ENCODE measurements at places on chromosomes 4 and X.
A peak's percentile ranks its signal among the peaks of the same experiment; 100 is the strongest.

DNA sequence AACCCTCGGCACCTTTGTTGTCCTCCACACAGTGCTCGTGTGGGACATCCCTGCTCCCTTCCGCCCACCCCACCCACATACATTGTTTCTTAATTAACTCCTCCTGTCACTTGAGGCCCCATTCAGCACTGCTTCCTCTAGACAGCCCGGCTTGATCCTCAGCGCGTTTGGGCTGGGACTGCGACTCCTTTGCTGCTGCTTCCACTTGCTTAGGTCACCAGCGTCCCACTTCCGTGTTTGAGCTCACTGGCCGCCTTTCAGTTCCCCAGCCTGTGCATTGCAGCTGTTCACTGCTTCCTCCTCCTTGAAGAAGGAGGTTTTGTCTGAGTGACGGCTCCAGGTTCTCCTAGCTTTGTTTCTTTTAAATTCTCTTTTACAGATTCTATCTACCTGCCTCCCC, 16.1 kb downstream of the RNF4 start:
- DNase-seq, result peak; percentile 13

GRCh38 chrX:94977562-94977961, 1303.6 kb downstream of the FAM133A start:
- no peak for DNase-seq

DNA sequence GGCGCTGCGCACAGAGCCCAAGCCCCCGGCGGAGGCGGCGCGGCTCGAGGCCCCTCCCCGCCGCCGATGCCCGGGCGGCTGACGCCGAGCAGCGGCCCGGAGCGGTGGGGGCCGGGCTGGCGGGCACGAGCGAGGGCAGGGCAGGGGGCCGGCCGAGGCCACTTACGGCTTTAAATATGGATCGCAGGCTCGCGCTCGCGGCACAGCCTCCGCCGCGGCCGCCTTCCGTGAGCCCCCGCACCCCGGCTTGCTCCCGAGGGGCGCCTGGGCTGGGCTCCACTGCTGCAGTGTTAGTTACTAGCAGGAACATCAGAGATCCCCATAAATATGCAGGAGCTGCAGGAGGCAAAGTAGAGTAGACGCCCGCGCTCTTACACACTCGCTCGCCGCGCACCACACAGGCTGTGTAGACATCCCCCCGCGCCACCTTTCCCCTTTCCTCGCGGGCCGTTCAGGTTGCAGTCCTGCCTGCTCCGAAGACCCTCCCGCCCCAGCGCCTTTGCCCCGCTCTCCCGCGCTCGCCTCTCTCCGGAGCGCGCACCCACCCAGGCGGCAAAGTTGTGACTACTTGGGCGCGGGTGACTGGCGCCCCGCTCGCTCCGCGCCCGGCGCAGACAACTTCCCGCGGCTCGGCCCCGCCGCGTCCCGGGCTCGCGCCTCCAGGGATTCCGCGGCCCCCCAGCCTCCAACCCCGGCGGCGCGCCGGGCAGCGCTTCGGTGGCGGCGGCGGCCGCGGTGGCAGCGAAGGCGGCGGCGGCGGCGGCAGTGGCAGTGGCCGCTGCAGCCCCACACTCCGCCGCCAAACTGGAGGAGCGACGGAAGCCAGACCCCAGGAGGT, 152.0 kb upstream of the SLC4A4 start:
- DNase-seq, result no peak

DNA sequence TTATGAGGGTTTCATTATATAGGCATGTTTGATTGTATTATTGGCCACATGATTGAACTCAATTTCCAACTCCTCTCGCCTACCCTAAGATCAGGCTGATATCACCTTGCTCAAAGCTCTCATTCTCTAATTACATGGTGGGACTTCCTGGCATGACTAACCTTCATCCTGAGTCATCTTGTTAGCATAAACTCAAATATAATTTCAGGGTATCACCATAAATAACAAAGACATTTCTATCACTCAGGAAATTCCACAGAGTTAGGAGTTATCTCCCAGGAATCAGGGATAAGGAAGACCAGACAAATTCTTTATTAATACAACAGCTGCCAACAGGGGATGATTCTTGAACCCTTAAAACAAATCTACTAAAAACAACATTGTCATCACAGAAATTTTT, 90.7 kb downstream of the NDST3 start:
- no peak for DNase-seq

DNA sequence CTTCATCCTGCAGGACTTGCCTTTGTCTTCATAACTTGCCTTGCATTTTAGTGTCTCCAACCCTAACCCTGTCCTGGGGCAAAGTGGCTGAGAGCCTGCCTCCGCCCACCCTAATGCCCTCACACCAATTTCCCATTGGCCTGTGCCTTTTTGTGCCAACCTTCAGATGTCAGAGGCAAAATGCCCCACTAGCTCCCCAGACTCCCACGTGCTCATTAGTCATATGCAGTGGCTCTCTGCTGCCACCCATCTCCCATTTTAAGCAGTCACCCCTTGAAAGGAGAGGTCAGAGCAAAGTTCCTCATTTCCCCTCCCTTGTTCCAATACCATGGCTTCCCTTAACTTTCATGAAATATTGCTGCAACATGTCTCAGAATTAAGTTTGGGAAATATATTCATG, 74.8 kb upstream of the PASD1 start:
- no peak for DNase-seq

GRCh38 chrX:28998609-28999135, 411.4 kb downstream of the IL1RAPL1 start:
- no peak for DNase-seq

GRCh38 chr4:42845586-42845985, 46.9 kb upstream of the GRXCR1 start:
- DNase-seq, result no peak

- no peak for DNase-seq
These were observed 36.6 kb downstream of the MAP7D3 start for GRCh38 chrX:136214551-136214950.

DNA sequence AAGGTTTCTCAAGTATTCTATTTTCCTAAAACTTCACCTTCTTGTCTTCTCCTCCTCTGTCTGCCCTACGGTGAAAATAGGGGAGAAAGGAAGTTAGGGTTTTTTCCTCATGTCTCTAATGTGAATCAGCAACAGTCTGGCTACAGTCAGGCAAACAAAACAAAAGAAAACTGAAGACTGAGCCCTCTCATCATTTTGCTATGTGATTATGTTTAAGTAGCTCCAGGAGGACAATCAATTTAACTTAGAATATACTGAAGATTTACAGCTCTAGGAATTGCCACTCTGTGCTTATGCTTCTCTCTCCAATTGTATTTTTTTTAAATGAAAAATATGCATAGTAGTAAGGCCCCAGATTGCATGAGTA, 316.2 kb downstream of the GPAT3 start:
- no peak for DNase-seq

DNA sequence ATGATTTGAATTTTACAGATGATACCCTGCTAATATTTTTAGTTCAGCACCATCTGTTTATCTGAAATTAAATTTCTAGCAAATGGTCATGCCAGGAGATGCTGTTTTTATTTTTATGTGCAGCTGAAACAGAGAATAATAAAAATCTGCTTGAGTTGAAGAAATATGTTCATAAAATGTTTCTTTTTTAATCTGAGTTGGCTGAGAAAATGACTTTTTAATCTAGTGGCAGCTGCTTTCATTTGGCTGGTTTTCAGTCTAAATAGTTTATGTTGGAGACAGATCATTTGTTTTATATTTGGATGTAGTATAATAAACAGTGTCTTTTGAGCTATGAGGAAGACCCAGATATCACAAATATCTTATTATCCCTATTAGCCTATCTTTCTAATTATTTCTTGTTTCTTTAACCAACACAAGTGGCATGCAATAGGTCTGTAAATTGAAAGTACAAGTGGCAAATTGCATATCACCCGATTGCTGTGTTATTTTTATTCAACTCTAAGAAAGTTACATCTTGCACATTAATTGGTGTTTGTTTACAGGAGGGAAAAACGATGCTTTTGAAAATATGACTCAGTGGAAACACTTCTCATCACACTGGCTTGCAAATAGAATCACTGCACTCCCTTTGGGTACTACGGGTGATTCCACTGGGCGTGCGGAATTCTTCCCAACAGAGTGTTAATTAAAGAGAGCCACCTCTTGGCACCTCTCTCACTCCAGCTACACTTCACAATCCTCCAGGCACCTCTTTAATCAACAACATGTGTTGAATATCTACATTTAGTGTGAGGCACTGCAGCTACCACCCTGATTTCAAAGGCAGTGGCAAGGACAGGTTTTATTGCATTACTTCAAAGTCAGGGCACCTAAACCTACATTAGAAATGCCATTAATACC, 51.7 kb upstream of the AP1S2 start:
- no peak for DNase-seq

- DNase-seq, result no peak
These were observed 51.4 kb upstream of the GUCY1A1 start for GRCh38 chr4:155615081-155615887.

- DNase-seq, result no peak
These were observed 92.2 kb upstream of the MTM1 start for GRCh38 chrX:150476164-150476699.

DNA sequence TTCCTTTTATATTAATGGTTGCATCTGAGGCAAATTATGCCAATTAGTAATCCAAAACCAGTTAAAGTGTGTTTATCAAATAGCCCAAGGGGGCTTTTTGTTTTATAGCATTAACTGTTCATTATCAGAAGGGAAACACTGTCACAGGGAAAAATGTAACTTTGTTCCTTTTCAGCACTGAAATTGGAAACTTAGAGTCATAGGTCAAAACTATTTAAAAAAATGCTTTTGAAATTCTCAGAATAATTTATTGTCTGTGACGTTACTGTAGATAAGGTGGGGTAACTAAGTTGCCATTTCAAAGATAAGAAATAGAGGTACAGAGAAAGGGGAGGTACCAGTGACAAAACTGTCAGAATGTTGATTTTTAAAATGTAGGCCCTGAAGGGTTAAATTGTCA, 129.3 kb downstream of the AKAP4 start:
- no peak for DNase-seq

DNA sequence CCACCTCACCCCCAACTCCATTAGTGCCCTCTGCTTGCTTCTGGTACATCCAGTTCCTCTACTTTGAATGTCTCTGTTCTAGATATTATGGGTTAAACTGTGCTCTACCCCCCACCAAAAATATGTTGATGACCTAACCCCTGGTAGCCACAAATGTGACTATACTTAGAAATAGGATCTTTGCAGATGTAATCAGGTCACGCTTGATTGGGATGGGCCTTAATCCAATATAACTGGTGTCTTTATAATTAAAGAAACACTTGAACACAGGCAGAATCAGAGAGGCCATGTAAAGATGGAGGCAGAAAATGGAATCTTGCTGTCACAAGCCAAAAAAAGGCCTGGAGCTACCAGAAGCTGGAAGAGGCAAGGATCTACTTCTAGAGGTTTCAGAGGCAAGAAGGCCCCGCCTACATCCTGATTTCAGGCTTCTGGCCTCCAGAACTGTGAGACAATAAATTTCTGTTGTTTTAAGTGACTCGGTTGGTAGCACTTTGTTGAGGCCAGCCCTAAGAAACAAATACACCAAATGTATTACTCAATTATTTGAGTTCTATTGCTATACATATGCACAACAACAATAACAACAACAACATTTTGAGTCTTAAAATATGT, 220.0 kb downstream of the PPP3CA start:
- no peak for DNase-seq

- DNase-seq, result no peak
These were observed 4.2 kb downstream of the MID2 start for GRCh38 chrX:107829878-107830277.

- no peak for DNase-seq
These were observed 506.1 kb downstream of the RPA4 start for GRCh38 chrX:97389761-97390192.

DNA sequence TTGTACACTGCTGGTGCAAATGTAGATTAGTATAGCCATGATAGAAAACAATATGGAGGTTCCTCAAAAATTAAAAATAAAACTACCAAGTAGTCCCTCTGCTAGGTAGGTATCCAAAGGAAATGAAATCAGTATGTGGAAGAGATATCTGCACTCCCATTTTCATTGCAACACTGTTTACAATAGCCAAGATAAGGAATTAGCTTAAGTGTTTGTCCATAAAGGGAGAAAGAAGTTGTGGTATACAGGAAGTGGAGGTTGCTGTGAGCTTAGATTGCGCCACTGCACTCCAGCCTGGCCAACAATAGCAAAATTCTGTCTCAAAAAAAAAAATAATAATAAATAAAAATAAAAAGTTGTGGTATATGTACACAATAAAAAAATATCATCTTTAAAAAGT, 325.0 kb upstream of the EMCN start:
- no peak for DNase-seq

DNA sequence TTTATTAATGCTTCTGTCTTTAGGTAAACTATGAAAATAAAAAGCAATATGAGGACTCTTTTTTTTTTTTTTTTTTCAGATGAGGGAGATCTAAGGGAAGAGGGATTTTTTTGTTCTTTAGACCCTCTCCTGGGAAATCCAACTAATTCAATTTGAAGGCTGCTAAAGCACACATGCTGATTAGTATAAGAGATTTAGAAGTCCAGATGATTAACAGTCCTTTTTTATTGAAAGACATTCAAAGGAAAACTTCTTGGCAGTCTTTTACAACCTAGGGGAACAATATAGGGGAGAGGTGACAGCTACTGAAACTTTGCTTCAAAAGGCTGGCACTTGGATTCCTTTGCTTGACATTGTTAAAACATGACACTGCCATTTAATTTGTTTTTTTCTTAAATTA, 602.5 kb downstream of the RAPGEF2 start:
- DNase-seq, result no peak

DNA sequence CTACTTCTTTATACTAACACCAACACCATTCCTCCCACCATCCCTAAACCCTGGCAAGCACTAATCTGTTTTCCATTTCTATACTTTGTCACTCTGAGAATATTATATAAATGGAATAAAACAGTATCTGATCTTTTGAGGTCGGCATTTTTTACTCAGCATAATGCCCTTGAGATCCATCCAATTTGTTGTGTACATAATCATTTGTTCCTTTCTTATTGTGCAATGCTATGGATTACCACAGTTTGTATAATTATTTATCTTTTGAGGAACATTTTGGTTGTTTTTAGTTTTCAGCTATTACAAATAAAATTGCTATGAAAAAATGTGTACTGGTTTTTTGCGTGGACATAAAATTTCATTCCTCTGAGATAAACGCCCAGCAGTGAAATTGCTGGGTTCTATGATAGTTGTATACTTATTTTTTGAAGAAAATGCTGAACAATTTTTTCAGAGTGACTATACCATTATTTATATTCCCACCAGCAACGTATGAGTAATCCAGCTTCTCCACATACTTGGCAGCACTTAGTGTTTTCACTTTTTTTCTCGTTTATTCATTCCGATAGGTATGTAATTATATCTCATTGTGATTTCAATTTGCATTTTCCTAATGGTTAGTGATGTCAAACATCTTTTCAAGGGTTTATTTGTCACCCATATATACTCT, 154.3 kb upstream of the DCAF8L1 start:
- DNase-seq, result no peak

- no peak for DNase-seq
These were observed 152.6 kb downstream of the MID1 start for GRCh38 chrX:10467793-10468192.

DNA sequence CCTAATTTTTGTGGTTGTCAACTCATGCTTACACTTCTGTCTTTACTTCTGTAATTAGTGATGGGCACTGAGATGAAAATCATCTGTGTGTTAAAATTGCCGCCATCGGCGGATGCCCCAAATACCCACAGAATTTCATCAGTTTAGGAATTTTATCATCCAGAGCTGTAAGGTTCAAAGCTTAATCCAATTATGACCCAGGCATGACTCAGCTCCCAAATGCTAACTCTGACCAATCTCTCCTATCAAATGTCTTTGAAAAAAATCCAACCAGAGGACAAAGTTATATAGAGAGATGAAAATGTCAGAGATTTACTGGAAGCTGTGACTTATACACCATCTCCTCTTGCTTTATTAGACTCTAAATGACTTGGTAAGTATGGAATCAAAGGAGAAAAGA, 1048.7 kb upstream of the PRKX start:
- DNase-seq, result no peak

- no peak for DNase-seq
These were observed 30.5 kb upstream of the EIF4E start for GRCh38 chr4:98959411-98959810.
